SW480 (cell line): ENCODE measurements at places on chromosomes 12 and 14.

GRCh38 chr12:12099102-12099501 lies 28.4 kb downstream of the BCL2L14 start:
- DNase-seq = no peak

GRCh38 chr12:67364228-67364627 lies 95.1 kb downstream of the CAND1 start:
- DNase-seq = no peak

- no peak for DNase-seq
These were observed 61.2 kb downstream of the SLC38A1 start for GRCh38 chr12:46207644-46208043.

DNA sequence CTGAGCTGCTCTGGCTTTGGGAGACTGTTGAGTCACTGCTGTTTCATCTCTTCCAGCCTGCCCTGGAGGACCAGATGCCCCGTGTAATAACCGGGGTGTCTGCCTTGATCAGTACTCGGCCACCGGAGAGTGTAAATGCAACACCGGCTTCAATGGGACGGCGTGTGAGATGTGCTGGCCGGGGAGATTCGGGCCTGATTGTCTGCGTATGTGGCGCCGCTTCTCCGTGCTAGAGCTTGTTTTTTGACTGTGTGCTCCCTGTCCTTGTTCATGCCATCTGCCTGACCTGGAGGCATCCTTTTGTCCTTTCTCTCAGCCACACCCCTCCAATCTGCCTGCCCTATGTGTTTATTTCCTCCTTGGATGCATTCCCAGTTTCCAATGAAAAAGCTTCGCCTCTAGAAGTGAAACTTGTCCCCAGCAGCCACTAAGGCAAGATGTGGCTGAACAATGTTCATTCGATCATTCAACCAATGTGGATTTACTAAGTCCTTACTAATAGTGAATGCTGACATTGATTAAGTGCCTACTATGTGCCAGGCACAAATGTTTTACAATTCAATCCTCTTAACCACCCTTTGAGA lies 98.6 kb downstream of the NT5DC3 start:
- peak; percentile 20 for DNase-seq

- no peak for DNase-seq
These were observed 3.5 kb downstream of the MYF6 start for GRCh38 chr12:80710727-80711449.

GRCh38 chr14:61482348-61483206 lies 161.2 kb downstream of the PRKCH start:
- no peak for DNase-seq

DNA sequence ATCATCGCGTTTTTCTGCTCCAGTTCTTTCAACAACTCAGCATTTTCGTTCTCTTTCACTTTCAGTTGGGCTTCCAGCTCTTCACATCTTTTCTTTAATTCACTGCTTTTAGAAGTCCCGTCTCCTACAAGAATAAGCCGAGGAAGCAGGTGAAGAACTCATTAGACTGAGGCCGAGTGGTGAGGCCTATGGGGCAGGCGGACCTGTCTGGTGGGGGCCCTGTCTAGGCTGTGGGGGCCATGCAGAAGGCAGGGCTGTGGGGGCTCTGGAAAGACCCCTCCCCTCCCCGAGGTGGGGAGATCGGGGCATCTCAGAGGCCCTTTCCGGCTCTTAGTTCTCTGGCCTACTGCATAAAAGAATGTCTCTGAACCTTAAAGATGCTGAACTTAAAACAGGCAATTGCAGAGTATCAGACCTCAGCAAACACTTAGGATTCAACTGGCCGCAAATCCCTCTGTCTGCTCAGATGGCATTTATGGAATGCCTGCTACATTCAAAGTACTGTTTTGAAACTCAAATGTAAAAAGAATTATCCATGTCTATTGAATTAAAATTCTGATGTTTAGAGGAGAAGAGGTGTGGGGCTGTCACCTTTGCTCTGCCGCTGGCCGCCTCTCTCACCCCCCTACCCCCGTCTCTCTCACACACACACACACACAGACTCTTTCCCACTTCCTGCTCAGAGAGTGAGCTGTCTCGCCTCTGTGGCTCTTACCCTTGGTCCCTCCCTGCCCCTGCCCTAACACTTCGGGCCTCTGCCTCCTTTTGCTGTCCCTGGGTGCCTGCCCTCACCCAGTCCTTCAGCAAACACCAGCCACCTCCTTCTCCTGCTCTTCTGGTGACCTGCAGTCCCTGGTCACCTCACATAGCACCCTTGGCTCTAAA lies 34.7 kb downstream of the CCDC92 start:
- DNase-seq = no peak

GRCh38 chr12:29220632-29221336 lies 71.7 kb downstream of the FAR2 start:
- peak; percentile 97 for DNase-seq

DNA sequence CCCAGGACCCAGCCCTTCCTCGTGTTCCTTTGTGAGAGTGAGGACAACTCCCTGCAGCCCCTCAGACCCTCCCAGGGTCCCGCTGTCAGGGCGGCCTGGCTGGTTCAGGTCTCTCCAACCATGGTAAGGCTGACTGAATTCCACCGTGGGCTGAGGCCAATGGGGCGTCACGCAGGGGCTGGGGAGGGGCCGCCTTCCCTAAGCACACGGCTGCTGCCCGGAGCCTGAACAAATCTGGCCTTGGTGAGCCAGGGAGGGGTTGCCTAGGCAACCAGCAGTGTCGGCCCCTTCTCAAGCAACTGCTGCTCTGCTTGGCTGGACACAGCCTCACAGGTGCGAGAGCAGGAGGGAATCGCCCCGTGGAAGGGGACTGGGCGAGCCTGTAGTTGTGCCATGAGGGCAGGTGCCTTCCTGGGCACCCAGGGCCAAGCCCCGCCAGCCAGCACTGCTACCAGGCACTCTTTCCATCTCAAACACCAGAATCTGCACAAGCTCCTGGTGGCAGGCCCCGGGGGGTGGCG lies 37.0 kb upstream of the GALNT9 start:
- DNase-seq = no peak

- DNase-seq = no peak
These were observed 161.1 kb upstream of the EGLN3 start for GRCh38 chr14:34111953-34112352.

GRCh38 chr14:91067186-91067585 lies 6.7 kb upstream of the RPS6KA5 start:
- no peak for DNase-seq

- peak; percentile 31 for DNase-seq
These were observed 57.6 kb downstream of the BRMS1L start for GRCh38 chr14:35883677-35884293.

DNA sequence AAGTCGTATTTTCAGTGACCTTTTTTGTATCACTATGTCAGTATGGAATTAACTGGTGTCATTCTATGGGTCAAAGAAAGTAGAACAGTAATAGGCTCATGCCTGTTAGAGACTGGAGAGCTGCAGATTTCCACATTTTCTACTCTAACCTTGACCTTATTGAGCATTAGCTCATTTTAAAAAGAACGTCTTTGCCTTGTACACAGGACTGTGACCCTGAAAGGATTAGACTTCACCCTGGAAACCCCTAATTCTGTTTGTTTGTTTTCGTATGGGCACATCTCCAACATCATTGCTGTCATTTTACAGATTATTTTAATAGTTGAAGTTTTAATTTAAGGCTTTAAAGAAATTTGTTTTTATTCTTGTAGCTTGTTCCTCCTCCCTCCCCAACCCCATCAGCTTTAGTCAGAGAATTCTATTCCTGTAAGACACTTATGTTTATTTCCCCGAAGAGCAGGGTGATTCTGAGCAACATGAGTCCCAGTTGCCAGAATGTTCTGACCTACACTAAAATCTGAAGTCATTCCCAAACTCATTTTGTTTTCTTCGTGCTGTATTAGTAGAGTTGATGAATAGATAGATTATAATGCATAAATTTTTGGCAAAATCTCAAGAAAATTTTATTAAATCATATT lies 451.3 kb downstream of the FOXG1 start:
- no peak for DNase-seq

- no peak for DNase-seq
These were observed 239.8 kb downstream of the KTN1 start for GRCh38 chr14:55819610-55820304.

GRCh38 chr12:68387338-68387737 lies 55.2 kb upstream of the MDM1 start:
- DNase-seq = no peak

GRCh38 chr12:29066011-29066588 lies 83.0 kb upstream of the FAR2 start:
- DNase-seq = peak; percentile 58

DNA sequence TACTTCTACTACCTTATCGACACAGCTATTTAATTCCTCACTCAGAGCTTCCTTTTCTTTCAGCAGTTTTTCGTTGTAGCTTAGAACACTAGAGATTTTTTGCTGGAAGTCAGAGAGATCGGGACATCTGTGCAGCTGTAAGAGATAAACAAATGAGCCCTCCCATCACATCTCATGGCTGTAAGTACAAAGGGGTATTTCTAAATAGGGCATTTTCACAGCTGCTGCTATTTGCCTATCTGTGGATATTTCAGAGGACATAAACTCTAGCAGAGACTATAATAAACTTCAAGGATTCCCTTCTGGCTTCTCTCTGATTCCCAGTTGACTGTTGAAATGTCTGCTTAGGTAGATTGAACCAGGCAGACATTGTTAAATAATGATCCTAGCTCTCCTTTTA lies 76.1 kb upstream of the SAV1 start:
- no peak for DNase-seq

- no peak for DNase-seq
These were observed 22.7 kb downstream of the TRAFD1 start for GRCh38 chr12:112148031-112148513.

GRCh38 chr14:73785336-73785833 lies 66.2 kb upstream of the PTGR2 start:
- no peak for DNase-seq

GRCh38 chr14:91509878-91510170 lies 286 bp downstream of the PPP4R3A start:
- DNase-seq = no peak

DNA sequence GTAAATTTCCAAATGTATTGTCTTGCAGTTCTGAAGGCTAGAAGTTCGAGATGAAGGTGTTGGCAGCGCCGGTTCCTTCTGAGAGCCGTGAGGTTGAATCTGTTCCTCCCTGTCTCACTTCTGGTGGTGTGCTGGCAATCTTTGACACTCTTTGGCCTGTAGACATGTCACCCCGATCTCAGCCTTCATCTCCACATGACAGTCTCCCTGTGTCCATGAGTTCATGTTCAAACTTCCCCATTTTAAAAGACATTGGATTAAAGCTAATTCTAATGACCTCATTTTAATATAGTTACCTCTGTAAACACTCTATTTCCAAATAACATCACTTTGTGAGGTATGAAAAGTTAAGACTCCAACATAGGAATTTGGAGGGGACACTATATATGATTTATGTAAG lies 4.1 kb upstream of the RBM19 start:
- DNase-seq = no peak

GRCh38 chr12:23760495-23760894 lies 189.0 kb downstream of the SOX5 start:
- no peak for DNase-seq

- DNase-seq = no peak
These were observed 356.0 kb downstream of the ADGRD1 start for GRCh38 chr12:131309700-131310099.

GRCh38 chr14:94386085-94387031 lies 2.0 kb downstream of the SERPINA1 start:
- no peak for DNase-seq

DNA sequence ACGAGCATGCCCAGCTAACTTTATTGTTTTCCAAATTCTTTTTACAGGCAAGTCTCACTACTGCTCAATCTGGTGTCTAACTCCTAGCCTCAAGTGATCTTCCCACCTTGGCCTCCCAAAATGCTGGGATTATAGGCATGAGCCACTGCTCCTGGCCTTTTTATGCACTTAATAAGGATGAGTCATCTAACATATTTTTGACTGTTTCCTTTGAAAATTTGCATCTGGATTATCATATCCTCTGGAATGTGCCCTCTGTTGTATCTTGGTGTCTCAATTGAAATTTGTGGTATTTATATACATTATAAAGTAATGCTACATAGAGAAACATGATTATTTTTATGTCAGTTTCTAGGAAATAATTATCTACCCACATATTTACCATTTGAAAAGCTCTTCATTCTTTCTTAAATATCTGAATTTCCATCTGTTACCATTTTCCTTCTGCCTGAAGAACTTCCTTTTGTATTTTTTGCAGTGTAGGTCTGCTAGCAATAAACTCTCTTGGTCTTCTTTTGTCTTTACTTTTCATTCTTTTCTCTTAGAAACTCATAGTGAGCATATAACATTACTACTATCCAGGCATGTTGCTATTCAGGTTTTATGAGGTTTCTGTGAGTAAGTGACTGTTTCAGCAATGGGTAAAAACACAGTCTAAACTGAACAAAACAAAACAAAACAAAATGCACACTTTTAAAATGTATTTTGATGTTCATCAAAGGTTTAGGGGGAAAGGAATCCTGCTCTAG lies 52.8 kb upstream of the CNOT2 start:
- DNase-seq = no peak

- no peak for DNase-seq
These were observed 66.5 kb upstream of the GZMB start for GRCh38 chr14:24700511-24700910.

DNA sequence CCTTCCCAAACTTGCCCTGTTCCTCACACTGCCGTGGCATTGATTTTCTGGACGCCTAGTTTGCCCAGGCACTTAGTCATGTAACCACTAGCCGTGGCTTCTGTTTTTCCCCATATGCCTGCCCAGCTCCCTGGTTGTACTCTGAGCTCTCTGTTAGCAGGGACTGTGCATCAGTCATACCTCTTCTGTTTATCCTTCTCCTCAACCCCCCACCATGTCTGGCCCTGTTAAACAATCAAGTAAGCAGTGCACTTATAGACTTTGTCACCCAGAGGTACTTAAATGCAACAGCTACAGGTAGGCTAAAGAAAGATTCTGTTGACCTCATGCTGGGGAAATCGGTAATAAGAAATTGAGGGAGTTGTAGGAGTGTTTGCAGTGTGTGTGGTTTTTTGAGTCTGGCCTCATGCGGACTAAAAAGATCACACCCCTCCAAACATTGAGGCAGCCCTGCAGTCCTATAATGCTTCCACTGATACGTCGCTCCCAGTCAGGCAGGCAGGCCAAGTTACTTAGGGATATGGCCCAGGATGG lies 17.0 kb downstream of the UBE3B start:
- DNase-seq = no peak

- peak; percentile 11 for DNase-seq
These were observed 1.6 kb downstream of the ART4 start for GRCh38 chr12:14841761-14842160.

GRCh38 chr12:85182699-85183098 lies 97.3 kb upstream of the ALX1 start:
- DNase-seq = no peak
